GM23338 (cell line): ENCODE measurements at places on chromosomes 2 and 18.

- DNase-seq = no peak
Observed at GRCh38 chr2:230589497-230590015, 123.1 kb upstream of the CAB39 start.

DNA sequence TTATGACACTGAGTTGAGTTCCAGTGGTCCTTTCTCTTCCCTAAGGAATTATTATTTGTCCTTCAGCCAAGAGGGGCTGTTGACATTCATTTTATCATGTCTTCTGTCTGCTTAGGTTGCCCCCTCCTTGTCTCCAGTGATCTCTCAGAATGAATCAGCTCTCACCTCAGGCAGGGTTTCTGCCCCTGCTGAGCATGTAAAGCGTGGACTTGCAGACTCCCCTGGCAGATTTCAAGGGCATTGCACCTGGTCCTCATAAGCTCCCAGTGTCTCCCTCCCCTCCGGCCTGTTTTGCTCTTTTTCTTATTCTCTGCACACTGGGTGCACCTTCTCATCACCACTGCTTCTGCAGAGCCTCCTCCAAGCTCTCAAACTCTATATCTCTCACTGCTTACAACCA lies 188.4 kb downstream of the KCNS3 start:
- peak; percentile 8 for DNase-seq

- DNase-seq = no peak
Observed at GRCh38 chr18:27226556-27227075, 41.5 kb upstream of the CHST9 start.

GRCh38 chr2:237254369-237254861 lies 159.5 kb downstream of the COL6A3 start:
- DNase-seq = no peak

DNA sequence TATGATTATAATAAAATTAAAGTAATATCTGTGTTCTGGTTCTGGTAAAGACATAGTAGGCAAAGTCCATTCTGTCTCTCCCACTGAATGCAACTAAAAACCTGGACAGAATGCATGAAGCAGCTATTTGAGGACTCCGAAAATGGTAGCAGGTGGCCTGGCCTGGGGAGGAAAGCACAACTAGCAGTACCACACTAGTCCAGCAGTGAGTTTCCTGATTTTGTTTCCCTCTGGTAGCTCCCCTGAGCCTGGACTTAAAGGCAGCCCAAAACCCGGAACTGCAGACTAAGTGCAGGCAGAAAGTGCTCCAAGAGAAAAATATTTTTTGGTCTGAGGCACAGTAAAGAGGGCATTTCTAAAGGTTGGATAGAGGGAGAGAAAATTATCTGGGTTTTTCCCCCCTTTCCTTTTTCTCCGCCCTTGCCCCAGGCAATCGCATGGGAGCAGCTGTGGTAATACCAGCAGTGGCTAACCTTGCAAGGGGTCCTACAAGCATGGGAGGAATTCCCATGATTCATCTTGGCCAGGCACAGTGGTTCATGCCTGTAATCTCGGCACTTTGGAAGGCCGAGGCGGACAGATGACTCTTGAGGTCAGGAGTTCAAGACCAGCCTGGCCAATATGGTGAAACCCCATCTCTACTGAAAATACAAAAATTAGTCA lies 32.3 kb downstream of the ASXL2 start:
- peak; percentile 44 for DNase-seq

- peak; percentile 73 for DNase-seq
Observed at GRCh38 chr2:167293943-167294775, 405.9 kb downstream of the XIRP2 start.

- DNase-seq = no peak
Observed at GRCh38 chr2:212941361-212941760, 210.1 kb downstream of the IKZF2 start.

DNA sequence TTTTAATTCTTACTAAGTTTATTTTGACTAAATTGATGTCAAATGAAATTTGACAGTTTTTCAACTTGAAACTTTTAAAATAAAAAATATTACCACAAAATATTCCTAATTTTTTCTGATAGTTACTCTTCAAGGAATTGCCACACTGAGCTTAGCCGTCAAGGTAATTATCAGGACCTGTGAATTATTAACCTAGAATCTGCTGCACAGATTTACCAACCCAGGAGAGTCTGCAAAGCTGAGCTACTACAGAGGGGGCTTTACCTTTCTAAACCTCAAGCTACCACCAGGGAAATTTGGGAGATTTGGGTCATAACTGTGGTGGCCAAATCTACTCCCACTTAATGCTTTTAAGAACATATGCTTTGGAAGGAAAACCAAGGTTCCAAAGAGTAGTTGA lies 324.6 kb downstream of the CCDC178 start:
- no peak for DNase-seq

- peak; percentile 8 for DNase-seq
Observed at GRCh38 chr2:196718419-196719109, 79.0 kb downstream of the CCDC150 start.

- DNase-seq = no peak
Observed at GRCh38 chr18:2143636-2144035, 427.7 kb downstream of the METTL4 start.

- DNase-seq = peak; percentile 51
Observed at GRCh38 chr2:24492421-24493279, 1.6 kb downstream of the NCOA1 start.

DNA sequence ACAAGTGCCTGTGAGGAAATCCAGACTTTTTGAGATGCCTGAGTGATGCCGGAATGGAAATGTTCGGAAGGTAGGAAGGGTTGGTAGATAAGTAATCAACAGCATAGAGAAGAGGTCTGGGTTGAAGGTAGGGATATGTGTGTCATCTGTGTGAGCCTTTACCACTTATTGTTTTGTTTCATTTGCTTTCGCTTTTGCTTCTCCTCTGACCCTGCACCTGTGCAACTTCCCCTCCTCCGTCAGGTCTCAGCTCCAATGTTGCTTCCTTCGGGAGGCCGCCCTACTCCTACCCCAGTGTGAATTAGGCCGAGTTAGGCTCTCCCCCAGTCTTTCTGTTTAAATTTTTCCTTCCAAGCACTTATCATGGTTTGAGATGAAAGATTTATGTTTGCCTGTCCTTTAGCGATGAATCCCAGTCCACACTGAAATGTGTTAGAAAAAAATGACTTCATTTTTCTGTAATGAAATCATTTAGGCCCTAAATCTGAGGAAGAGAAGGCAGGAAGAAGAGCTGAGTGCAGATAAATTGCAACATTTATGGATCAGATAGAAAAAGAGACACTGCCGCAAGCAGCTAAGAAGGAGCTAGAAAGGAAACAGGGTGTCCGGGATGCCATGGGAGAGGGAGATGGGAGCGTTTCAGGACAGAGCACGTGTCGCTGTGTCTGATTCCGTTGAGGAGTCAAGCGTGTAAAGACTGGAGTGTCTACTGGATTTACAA lies 139.6 kb upstream of the PELI1 start:
- no peak for DNase-seq

DNA sequence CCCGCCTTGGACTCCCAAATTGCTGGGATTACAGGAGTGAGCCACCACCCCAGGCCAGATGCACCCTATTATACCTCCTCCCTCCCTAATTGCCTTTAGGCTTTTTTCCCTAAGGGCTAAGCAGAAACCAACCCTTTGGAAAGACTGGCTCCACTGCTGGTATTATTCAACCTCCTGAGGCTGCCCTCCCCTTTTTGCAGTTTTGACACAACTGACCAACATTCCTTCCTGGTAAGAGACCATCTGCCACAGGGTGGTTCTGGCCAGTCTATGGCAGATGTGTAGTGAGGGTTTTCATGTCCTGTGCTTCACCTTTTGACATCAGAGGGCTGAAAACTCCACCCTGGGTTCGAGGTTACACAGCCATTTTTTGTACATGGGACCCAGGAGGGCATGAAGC lies 1785.3 kb upstream of the CELF4 start:
- DNase-seq = no peak

GRCh38 chr18:49561289-49562193 lies at the start of gene LIPG:
Gene LIPG (plus strand): TSS chr18:49562057. CDS start chr18:49562309, 252 bp downstream.
- DNase-seq = peak; percentile 94

DNA sequence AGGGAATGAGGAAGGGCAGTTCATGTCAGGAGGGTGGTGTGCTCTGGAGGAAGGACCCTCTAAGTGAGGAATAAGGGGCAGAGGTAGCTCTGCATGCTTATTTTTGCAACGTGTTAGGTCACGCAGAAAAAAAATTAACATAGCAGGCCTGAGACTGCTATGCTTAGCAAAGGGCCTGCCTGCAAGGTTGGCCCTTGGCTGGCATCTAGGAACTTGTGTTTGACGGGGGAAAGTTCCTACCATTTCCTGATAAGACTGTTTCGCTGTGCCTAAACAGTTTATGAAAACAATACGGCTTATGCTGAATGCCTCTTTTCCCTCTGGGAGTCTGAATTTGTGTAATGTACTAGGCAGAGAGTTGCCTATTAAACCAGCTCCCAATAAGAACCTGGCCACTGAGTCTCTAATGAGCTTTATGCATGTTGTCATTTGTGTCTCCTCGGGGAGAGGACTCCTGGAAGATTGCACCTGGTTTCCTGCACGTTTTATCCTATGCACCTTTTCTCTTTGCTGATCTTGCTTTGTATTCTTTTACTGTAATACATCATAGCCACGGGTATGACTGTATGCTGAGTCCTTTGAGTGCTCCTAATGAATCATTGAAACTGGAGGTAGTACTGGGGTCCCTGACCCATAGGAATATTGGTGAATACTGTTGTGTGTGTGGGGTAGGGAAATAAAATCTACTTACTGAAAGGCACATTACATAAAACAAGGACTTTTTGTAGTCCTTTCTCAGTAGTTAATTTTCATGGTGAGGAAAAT lies 169.0 kb downstream of the PRPF40A start:
- no peak for DNase-seq

- no peak for DNase-seq
Observed at GRCh38 chr2:241943961-241944575, 74.5 kb downstream of the RTP5 start.

DNA sequence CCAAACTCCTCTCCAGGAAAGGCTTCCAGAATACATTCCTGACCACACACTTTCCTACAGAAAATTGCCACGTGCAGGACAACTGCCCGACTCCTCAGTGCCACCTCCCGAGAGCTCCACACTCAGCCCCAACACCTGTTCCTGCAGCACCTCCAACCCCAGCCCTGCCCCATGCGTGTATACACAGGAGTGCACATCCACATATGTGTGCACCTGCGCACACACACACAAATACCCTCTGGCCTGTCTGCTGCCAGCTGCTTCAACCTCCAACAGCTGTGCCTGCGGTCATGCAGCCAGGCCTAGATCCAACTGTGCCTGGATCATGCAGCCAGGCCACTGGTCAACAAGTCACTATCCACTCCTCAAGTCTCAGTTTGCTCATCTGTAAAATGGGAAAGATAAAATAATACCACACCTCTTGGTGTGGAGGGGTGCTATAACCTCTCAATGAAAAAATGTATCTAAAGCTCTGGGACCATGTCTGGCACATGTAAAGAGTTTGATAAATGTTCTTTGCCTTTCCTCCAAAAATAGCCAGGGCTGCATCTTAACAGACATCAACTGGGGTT lies 152.1 kb upstream of the ID2 start:
- DNase-seq = no peak

DNA sequence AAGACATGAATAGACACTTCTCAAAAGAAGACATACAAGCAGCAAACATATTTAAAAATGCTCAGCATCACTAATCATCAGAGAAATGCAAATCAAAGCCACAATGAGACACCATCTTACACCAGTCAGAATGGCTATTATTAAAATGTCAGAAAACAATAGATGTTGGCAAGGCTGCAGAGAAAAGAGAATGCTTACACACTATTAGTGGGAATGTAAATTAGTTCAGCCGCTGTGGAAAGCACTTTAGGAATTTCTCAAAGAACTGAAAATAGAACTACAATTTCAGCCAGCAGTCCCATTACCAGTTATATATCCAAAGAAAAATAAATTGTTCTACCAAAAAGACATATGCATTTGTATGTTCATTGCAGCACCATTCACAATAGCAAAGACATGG lies 61.7 kb downstream of the STRADB start:
- DNase-seq = no peak

- DNase-seq = no peak
Observed at GRCh38 chr2:191155608-191156071, 4.8 kb upstream of the STAT4 start.

DNA sequence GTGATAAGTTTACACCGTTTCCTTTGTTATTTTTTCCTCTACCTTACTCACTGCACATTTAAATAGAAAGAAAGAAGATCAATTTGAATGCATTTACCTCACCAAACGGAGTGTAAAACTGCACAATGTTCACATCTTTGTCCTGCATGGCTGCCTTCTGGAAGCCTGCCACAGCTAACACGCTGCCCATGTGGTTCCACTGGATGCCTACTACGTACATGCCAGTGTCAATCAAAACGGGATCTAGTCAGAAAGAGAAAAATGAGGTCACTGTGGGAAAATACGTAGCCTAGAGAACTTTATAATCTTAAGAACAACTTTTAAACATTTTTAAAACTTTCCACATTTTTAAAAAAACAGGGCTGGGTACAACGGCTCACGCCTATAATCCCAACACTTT lies 16.4 kb downstream of the WDR35 start:
- no peak for DNase-seq

DNA sequence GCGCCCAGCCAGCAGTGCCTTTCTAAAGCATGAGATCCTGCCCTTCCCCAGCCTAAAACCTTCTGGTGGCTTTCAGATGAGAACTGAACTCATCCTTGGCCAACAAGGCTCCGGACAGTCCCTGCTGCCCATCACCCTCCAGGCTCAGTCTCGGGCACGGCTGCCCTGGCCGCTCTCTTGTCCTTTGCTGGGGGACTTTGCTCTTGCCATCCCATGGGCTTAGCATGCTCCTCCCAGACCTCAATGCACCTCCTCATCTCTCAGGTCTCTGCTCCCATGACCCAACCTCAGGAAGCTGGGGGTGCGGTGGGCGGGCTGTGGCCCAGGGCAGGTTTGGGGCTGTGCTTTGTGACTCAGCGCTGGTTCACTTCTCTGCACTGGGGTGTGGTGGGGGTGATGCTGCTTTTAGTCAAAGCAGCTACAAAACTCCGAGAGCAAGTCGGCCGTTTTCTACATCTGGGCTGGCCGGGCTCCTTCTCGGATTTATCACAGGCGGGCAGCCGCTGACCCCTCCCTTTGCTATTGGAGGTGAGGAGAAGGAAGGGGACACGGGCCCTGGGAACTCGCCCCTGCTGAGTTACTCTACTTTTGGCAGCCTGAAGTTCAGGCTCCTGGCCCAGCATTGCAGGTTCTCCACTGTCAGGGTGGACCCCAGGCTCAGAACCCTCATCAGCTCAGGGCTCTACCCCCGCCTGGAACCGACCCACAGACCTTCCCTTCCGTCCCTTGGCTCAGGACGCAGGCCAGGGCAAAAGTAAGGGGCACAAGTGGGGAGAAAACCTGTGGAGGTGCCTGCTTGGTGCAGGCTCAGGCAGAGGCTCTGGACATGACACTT lies 90.6 kb upstream of the TAF1B start:
- no peak for DNase-seq

GRCh38 chr2:118903029-118903351 lies 39.0 kb upstream of the MARCO start:
- DNase-seq = no peak

DNA sequence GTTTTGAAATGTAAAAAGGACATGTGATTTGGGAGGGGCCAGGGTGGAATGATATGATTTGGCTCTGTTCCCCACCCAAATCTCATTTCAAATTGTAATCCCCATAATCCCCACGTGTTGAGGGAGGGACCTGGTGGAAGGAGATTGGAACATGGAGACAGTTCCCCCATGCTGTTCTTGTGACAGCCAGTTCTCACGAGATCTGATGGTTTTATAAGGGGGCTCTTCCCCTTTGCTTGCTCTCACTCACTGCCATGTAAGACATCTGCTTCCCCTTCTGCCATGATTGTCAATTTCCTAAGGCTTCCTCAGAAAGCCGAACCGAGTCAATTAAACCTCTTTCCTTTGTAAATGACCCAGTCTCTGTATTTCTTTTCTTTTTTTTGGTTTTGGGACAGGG lies 39.2 kb downstream of the FECH start:
- no peak for DNase-seq

- DNase-seq = no peak
Observed at GRCh38 chr2:12694990-12695774, 21.6 kb upstream of the TRIB2 start.
